ENCODE measurements at places on chromosomes 12 and 14.

GRCh38 chr12:54191550-54192022 is 2.8 kb upstream of the SMUG1 start:
- DNase-seq: peak; percentile 10

- no peak for DNase-seq
Observed at GRCh38 chr14:90514015-90514398, 117.2 kb downstream of the CALM1 start.

DNA sequence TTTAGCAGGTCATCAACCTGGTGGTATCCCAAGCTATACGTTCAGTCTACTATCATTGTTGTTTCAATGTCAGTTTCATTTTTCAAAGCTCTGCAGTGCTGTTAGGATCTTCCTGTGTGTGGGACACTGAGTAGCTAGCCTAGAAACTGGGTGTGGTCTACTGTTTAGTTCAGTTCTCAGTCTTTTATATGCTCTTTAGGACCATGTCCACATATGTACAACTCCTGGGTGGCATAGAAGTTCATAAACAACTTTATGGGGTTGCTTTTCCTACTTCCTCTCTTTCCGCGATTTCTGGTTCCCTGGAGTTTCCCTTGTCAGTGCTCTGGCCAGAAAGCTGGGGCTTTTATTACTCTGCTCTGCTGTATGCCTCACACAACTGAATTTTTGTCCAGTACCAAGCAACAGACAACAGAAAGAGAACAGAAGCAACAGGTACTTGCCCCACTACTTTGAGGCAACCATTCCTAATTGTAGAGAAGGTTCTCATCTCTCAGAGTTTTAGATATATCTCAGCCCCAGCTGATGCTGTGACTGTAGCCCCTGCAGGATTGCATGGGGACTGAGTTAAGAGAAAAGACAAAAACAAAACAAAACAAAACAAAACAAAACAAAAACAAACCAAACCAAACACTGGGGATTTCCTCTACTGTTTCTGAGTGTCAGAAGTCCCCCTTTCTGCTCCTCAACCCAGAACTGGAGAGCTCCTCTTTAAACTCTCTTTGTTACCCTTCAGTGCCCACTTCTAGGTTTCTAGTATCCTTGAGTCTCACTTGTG is 30.3 kb downstream of the MIS18BP1 start:
- DNase-seq: no peak

GRCh38 chr14:103186909-103187586 is 63.8 kb downstream of the TNFAIP2 start:
- no peak for DNase-seq

GRCh38 chr12:5882511-5883190 is 62.4 kb downstream of the ANO2 start:
- no peak for DNase-seq

- peak; percentile 98 for DNase-seq
Observed at GRCh38 chr14:28242895-28243294, 523.7 kb upstream of the FOXG1 start.

DNA sequence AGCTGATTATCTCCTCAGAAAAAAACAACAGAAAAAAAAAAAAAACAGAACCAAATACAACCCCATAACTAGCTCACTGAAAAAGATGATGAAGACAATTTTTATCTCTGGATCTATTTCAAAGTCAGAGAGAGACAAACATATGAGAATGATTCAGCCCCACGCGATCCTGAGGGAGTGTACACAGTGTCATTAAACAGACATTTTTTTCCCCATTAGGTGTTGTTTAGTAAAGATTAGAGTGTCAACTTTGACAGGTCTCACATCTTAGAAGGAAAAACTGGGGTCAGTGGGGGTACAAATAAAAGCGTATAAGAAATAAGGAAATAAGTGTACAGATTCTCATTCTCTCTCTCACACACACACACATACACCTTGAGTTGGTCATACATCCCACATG is 635.4 kb downstream of the NRXN3 start:
- DNase-seq: no peak

DNA sequence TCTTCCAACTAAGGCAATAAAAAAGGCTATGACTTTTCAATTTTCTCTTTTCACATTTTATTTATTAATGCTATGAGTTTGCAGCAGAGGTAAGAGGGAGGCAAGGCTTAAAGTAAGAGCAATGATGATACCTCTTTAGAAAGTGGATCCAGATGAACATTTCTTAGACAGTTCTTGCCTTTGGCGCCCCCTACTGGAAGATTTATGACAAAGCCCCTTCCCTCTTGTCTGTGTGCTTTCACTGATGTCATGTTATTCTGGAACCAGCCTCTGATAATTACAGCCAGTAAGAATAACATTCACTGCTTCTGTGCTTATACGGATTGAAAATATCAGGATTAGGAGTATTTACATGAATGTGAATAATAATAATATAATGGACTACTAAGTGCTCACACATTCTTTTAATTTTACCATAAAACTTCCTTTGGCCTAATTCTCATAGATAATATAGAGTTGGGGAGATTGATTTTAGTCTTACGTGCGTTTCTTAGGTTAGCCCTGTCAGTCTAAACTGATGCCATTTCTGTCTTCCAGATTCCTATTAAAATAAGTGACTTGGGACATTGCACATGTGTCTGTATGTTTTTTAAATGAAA is 1929.9 kb upstream of the SEL1L start:
- DNase-seq: peak; percentile 35

- no peak for DNase-seq
Observed at GRCh38 chr12:53972722-53973235, at the start of gene HOXC11. TSS of gene HOXC11 (plus strand) at chr12:53973126. CDS start at chr12:53973242, 116 bp downstream.

- DNase-seq: no peak
Observed at GRCh38 chr14:77273796-77274195, 2.8 kb upstream of the NGB start.

GRCh38 chr12:122205053-122205925 is 1.8 kb downstream of the B3GNT4 start:
- DNase-seq: no peak

DNA sequence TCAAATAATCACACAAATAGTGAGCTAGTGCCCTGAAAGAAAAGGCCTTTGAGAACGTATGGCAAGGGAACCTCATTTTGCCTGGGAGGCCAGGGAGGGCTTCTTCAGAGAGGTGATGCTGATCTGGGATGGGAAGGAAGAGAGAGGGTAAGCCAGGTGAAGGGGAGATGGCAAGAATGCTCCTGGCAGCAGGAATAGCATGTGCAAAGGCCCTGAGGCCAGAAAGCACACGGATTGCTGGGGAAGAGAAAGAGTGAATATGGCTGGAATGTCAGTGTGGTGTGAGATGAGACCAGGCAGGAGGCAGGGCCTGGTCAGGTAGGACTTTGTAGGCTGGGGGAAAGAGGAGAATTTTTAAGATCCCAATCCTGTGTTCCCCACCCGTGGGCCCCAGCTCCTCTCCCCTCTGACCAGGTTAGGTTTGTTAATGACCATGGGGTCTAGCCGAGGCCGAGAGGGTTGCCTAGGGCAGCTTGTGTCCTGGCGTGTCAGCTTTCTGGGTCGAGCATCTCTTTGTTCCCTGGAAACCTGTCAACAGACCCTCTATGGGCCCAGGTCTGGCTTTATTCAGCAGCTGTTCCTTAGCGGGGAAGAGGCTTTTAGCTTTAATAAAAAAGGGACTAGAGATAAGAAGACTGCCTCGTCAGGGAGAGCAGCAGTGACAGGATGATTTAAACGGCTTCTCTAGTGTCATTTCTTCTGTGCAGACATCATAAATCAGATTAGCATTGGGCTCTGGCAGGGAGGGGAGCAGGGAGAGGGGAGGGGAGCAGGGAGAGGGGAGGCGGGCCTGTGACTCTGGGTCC is 123.4 kb downstream of the ADCK1 start:
- DNase-seq: peak; percentile 36
